ENCODE measurements at places on chromosomes 6 and 20. TPM values are rescaled to one million over a fixed set of nuclear protein-coding genes. Genes with fewer than 3 reads are reported as not detected.

Gene HIVEP2
- 22.2 TPM for total RNA-seq

Gene TCF21
- total RNA-seq = not detected

Gene APOBEC2
- not detected for total RNA-seq

Gene ECT2L
- not detected for total RNA-seq

Gene RAB44
- total RNA-seq = 0.20 TPM

Gene C6orf47
- 29.3 TPM for total RNA-seq

GRCh38 chr20:49989234-49990065 lies 6.7 kb downstream of the SNAI1 start:
- DNase-seq = no peak

GRCh38 chr6:71977884-71978283 lies 91.5 kb downstream of the RIMS1 start:
- DNase-seq = no peak

- no peak for DNase-seq
These were observed 44.9 kb downstream of the KCTD20 start for GRCh38 chr6:36487698-36488097.

DNA sequence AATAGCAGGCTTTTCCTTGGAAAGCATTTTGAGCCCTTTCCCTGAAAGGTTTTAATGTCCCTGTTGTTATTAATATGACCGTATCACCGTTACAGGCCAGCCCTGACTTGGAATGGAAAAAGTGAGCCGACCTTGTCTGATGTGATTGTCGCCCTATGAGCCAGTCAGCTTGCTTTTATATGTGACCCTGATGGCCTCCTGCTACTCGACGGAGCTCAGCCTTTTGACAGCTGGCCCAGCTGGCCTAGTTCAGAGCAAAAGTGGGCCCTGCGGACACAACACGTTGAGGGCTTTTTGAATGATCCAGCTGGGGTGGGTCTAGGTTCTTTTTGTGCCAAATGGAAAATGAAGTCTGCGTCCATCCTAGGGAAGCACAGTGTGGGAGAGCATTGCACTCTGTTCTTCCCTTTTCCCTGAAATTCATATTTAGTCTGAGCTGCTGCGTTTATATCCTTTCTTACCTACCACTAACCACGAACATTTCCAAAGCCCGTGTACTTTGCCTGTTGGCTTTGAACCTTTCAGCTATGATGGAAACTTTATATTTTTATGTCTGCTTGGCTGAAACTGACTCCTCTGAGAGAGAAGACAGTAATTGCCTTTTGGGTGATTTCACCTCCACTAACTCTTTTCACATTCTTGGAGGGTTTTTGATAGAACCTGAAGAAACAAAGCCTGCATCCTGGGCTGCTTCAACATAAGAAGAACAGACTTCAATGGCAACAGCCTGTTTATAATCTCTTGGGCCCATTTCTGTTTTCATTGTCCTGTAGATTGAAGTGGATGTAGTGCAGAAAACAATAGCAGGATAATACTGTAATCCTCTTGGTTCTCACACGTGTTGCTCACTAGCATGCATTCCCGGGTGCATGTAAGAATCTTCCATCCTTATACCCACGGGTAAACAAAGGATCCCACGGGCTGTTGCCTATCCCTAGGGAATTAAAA lies 121.8 kb upstream of the HDGFL1 start:
- no peak for DNase-seq

- DNase-seq = no peak
These were observed 31.7 kb upstream of the ASXL1 start for GRCh38 chr20:32326504-32326845.

GRCh38 chr6:135235716-135236115 lies 54.6 kb downstream of the MYB start:
- DNase-seq = no peak

DNA sequence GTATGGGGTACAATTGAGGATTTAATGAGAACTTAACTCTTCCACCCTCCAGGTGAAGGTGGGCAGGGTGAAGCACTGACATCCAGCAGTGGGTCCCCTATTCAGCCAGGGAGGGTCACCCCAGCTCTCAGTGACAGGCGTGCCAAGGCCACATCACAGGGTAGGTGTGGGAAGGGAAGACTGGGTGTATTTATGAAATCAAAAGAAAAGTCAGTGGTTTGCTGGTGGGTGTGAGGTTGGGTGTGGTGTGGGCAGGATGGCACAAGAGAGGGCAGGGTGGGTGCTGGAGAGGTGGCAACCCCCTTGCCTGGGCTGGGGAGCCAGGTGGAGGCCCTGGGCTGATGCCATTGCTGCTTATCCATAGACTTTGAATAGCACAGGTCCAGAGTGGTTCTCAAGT lies 16.6 kb downstream of the SYNDIG1 start:
- DNase-seq = no peak

DNA sequence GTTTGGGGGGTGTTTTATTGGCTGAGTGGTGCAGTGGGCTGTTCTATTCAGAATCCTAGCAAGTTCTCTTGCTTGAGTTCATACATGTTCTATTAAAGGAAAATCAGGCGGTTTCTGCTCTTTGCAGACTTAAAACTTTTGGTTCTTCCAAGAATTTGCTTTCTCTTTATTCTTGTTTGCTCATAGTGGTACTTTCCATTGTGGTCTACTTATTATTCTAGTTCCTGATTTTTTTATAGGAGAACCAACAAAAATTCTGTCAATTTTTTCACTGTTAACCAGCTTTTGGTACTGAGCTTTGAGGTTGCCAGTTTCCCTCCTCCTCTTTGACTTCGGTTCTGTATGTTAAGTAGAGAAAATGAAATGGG lies 6.7 kb downstream of the AFDN start:
- no peak for DNase-seq

DNA sequence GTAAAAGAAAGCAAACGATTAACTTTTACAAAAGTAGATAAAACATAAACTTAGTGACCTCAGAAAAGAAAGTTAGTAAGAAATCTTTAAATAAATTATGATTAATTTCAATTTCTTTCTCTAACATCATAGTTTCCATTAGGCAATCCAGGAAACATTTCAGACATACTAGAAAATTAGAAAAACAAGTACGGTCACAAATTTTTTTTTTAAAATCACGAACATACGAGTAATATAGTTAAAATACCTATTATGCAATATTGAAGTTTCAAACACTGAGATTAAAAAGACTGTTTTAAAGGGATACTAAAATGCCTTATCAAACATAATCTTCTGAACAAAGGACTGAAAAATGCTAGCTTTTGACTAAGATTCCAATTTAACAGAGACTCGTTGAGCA lies 26.2 kb downstream of the NOL7 start:
- no peak for DNase-seq

- DNase-seq = no peak
These were observed 62.4 kb downstream of the AKAP7 start for GRCh38 chr6:131197716-131198115.

DNA sequence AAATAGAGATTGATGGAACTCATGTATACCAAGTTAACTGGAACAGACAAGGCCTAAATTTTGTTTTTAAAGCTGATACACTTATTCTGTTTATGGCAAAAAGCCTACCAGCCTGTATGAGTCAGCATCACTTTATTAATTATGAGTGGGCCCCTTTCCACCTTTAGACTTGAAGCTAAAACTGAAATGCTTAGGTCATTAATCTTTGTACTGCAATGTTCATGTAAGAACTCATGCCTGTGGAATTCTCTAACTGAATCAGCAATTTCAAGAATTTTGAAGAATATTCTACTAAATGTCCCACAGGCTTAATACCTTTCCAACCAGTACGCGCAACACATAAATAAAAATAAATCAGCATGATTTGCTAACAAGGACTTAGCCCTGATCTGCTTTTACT lies 140.2 kb upstream of the PHACTR1 start:
- no peak for DNase-seq

GRCh38 chr20:31665753-31666152 lies 28.0 kb downstream of the COX4I2 start:
- no peak for DNase-seq

- DNase-seq = no peak
These were observed 770.8 kb downstream of the EPHA7 start for GRCh38 chr6:92648364-92649086.

All from activated B cell treated with CpG ODN at 0.5 μM for 24 hours (primary cell).